ENCODE measurements at places on chromosomes 11 and 22. TPM values are rescaled to one million over a fixed set of nuclear protein-coding genes. Genes with fewer than 3 reads are reported as not detected.

Gene MUC5AC
- total RNA-seq = not detected

Gene TECTA
- 1.7 TPM for total RNA-seq

Gene SLC15A3
- total RNA-seq = 7.4 TPM

Gene COPB1
- total RNA-seq = 83.9 TPM

Gene ZNF214
- 7.3 TPM for total RNA-seq

Gene KCNE3
- 2.2 TPM for total RNA-seq

Gene MYOD1
- not detected for total RNA-seq

Gene OR52H1
- total RNA-seq = not detected

Gene PNPLA5
- not detected for total RNA-seq

Data from neural crest cell (in vitro differentiated cells).